CD4-positive, alpha-beta memory T cell (primary cell): ENCODE measurements at places on chromosomes 3 and 15. TPM values are rescaled to one million over a fixed set of nuclear protein-coding genes. Genes with fewer than 3 reads are reported as not detected.

The PIERCE2 gene
- total RNA-seq = not detected

The TERC gene
- total RNA-seq = 15.7 TPM

The SLC24A5 gene
- total RNA-seq = not detected

The UPK1B gene
- total RNA-seq = not detected

GRCh38 chr3:27903446-27903845, 181.3 kb upstream of the EOMES start:
- no peak for DNase-seq

GRCh38 chr3:145087038-145087437, 1073.9 kb downstream of the PLOD2 start:
- no peak for DNase-seq

DNA sequence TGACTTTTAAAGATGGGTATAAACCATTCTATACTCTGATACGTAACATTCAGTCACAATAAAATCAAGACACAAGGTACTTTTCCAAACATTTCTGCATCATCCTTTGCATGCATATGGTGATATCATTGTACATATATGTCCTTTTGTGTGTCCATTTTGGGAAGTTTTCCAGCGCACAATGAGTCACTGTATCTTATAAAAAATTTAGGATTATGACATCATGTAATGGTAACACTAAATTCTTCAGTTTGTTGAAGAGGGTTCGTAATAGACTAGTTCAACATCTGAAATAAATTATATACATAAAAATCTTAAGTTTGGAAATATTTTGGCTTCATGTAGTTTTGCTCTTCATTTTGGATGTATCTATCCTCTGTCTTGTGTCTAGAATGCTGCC, 480.9 kb downstream of the ROBO1 start:
- DNase-seq = no peak

DNA sequence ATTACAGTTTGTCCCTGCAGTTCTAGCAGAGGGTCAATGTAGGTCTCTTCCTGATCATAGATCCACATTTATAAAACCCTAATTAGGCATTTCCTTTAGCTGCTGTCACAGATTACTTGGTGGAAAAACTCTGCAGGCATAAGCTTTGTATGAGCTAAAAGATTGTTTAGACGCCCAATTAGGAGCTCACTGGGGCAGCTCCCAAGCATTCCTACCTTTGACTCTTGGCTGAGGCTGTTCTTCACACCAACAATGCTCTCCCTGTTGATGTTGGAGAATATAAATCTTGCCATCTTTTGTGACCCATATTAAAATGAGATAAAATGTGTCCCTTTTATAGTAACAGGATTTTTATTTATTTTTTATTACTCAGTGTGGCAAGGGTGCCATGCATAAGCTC, 148.3 kb upstream of the TRIM42 start:
- no peak for DNase-seq

GRCh38 chr3:133998691-133999241, 31.0 kb downstream of the SLCO2A1 start:
- DNase-seq = no peak

DNA sequence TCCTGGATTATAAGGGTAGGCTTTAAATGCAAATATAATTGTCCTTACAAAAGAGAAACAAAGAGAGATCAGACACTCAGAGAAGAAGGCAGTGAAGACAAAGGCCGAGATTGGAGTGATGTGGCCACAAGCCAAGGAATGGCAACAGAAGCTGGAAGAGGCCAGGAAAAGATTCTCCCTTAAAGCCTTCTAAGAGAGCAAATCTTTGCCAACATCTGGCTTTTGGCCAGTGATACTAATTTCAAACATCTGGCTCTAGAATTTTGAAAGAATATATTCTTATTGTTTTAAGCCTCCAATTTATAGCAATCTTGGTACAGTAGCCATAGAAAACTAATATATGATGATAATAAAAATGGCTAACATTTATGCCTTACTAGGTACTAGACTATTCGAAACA, 615.8 kb upstream of the ZNF385D start:
- DNase-seq = no peak
